ENCODE measurements at places on chromosomes 1 and 21.

DNA sequence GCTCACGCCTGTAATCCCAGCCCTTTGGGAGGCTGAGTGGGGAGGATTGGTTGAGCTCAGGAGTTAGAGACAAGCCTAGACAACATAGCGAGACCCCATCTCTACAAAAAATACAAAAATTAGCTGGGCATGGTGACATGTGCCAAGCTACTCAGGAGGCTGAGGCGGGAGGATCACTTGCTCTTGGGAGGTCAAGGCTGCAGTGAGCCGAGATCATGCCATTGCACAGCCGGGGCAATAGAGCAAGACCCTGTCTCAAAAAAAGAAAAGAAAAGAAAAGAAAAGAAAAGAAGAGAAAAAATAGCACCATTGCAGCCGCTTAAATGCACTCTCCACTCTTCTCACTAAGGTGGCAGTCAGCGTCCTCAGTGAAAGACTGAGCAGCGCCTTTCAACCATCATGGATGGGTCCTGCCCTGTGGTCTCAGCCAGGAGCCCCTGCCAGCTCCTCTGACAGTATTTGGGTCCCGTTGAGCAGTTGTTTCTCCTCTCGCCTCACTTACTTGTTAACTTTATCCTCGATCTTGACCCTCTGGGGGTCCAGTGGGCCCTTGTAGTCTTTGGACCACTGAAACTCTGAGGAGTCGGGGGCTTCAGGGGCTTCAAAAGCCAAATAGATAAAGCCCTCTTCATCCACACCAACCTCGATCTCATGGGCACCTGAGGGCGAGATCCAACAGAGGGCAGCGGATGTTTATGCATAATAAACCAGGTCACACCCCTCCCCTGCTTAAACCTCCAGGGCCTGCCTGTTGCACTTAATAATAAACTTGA, 36.9 kb downstream of the MYOM3 start:
- DNase-seq, result no peak

DNA sequence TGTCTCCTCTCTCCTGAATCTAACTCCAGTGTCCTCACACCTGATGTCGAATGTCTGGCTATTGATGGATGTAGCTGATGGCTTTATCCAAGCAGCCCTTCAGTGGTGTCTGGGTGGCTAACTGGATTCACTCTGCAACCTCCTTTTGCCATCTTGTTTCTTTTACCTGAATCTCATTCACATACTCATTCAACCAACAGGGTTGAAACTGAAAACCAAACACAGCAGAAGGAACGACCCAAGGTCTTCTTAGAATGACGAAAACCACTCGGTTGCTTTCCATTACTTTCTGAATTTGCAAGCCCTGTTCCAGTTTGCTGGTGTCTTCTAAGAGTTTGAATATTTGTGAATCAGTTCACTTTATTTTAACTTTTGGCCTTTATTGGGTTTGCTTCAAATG, 424.3 kb upstream of the CXADR start:
- DNase-seq, result no peak

- no peak for DNase-seq
These were observed 1.1 kb downstream of the COL18A1 start for GRCh38 chr21:45405819-45406762.

DNA sequence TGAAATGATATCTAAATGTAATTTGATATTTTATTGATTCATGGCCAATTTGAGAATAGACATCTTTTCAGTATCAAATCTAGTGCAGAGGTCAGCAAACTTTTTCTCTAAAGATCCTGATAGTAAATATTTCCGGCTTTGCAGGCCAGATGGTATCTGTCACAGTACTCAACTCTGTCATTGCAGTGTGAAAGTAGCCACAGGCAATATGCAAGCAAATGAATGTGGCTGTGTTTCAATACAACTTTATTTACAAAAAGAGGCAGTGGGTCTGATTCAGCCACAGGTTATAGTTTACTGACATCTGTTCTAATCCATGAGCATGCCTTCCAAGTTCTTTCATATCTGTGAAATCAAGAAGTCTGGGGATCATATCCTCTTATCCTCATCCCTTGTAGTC, 221.2 kb downstream of the PRDM2 start:
- DNase-seq, result no peak

GRCh38 chr1:8951231-8951630, 5.6 kb downstream of the CA6 start:
- no peak for DNase-seq

DNA sequence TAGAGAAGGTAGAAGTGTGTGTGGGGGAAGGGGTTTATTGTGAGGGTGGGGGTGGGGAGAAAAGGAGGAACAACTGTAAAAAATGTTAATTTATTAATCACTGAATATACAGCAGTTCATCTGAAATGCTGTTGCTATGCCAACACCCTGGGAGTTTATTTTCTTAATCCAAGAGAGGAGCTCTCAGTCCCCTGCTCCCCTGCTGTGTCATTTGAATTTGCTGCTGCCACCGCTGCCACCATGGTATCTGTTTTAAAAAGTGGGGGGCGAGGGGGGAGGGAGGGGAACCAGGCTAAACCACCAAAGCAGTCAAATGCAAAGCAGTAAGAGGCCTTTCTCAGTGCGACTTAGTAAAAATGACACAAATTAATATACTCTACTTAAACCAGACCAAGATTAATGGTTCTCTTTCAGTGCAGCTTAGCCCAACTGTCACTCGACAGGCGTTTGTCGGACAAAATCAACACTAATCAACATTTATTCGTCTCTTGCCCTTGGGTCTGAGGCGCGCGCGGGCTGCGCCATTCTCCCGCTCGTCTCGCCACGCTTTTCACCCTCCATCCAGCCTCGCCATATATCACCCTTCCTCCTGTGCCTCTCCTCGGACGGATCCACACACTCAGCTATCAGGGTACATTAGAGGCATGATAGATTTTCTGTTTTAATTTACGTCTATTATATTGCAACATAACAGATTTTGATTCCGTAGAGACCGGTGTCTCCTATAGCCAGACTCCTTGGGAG, 76.2 kb downstream of the PBX1 start:
- DNase-seq, result no peak

DNA sequence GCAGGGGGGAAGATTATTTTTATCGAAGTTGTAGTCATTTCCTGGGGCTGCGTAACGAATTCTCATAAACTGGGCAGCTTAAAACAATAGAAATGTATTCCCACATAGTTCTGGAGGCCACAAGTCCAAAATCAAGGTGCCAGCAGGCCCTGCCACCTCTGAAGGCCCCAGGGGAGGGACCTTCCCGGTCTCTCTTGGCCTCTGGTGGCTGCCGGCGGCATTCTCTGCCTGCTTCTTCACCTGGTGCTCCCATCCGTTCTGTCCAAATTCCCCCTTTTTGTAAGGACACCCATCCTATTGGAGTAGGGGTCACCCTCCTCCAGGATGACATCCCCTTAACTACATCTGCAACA, 92.8 kb downstream of the PDE9A start:
- DNase-seq, result no peak

DNA sequence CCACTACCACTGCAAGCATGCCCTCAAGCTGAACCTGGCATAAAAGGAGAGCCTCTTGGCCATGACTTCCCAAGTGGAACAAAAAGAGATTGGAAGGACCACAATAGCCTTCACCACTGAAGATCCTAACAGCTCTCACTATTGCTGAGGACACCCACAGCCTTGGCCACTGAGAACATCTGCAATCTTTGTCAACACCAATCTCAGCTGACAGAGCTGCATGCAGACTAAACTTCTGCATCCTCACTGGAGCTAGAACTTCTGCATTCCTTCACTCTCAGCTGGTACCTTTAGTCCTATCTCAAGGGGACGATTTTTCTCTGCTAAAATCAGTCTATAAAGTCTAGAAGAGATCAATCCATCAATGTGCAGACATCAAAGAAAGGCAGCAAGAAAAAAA, 8.3 kb upstream of the FCRL2 start:
- DNase-seq, result no peak

- no peak for DNase-seq
These were observed 30.0 kb upstream of the CRNN start for GRCh38 chr1:152444045-152444444.

- DNase-seq, result peak; percentile 99
These were observed 280.4 kb downstream of the SETD4 start for GRCh38 chr21:35779690-35780570.

- no peak for DNase-seq
These were observed 74.2 kb upstream of the COX20 start for GRCh38 chr1:244761279-244761678.

DNA sequence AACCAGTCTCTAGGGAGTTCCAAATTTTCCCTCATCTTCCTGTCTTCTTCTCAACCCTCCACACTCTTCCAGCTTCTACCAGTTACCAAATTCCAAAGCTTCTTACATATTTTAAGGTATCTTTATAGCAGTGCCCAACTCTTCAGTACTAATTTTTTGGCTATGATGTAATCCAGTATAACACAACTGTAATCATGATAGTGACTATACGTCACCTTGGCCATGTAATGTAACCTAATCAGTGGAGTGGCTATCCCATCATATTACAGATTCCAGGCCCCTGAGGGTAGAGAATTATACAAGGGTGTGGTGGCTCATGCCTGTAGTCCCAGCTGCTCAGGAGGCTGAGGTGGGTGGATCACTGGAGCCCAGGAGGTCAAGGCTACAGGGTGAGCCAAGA, 143.2 kb downstream of the CLEC20A start:
- DNase-seq, result no peak
